ENCODE measurements at places on chromosomes 2 and 18. TPM values are rescaled to one million over a fixed set of nuclear protein-coding genes. Genes with fewer than 3 reads are reported as not detected.

GRCh38 chr18:21191596-21192307, 50.3 kb upstream of the GREB1L start:
- no peaks in the 10 kb centered on the region for H3K36me3 ChIP-seq
- H3K27ac ChIP-seq = no peak overlapping the region
- no peaks in the 10 kb centered on the region for H3K4me1 ChIP-seq
- H3K27me3 ChIP-seq = no peaks in the 10 kb centered on the region
- H3K4me3 ChIP-seq = no peak overlapping the region

DNA sequence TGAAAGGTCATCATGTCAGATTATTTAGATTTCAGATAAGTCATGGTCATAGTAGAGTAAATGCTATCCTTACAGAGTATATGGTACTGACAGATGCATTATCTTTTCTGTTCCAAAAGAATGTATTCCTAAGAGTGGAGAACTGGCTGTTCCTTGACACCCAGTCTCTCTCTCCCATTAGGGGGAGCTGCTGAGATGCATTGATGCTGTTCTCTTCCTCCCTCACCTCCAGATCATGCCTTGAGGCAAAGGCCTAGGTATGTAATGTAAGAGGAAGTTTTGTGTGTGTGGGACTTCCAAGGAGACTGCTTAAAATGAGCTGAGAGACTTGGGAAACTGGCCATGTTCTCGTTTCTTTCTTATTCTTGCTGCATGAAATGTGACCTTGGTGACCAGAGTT, 979.5 kb upstream of the CELF4 start:
- no peak for DNase-seq
- H3K27ac ChIP-seq = no peak overlapping the region
- no peaks in the 10 kb centered on the region for H3K36me3 ChIP-seq
- no peak overlapping the region for H3K4me3 ChIP-seq

CFAP65 gene
- not detected for total RNA-seq

DNA sequence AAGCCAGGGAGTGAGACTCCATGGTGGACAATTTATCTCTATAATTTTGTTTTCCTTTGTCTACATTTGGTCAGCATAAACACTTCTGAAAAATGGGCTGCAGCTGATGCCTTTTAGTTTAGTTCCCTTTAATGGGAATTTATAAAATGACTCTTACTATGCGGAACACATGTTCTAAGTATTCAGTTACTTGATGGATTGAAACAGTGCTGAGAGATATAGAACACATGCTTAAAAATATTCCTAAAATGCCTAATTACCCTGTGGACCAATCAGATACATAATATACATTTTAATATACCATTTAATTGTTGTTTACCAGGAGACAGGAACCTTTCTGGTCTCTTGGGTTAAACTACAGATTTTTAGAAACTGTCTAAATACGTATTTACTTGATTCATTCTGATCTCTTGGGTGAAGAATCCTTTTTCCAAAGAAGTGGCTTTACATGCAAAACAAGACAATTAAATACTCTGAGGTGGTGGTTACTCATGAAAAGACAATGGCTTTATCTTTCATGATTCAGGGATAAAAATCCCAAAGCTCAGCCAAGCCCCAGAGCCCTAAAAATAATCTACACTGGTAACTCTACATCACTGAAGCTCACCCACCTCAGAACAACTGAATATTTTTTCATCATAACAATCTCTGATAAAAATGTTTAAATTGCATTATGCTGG, 128.1 kb upstream of the SERTAD2 start:
- no peak overlapping the region for H3K27ac ChIP-seq
- no peak for DNase-seq
- no peaks in the 10 kb centered on the region for H3K36me3 ChIP-seq
- no peak overlapping the region for H3K4me3 ChIP-seq

CYP27A1 gene
- total RNA-seq = 0.39 TPM

- no peak overlapping the region for H3K27ac ChIP-seq
- H3K36me3 ChIP-seq = no peaks in the 10 kb centered on the region
- H3K27me3 ChIP-seq = peaks cover 26% of the 10 kb centered on the region
- peaks cover 31% of the 10 kb centered on the region for H3K4me1 ChIP-seq
- no peak overlapping the region for H3K4me3 ChIP-seq
Measured at GRCh38 chr2:8684878-8685696, 3.2 kb downstream of the ID2 start.

Data from B cell (primary cell).